Right ventricle myocardium superior (tissue), 1 donor: ENCODE measurements at places on chromosomes 3 and 15.

DNA sequence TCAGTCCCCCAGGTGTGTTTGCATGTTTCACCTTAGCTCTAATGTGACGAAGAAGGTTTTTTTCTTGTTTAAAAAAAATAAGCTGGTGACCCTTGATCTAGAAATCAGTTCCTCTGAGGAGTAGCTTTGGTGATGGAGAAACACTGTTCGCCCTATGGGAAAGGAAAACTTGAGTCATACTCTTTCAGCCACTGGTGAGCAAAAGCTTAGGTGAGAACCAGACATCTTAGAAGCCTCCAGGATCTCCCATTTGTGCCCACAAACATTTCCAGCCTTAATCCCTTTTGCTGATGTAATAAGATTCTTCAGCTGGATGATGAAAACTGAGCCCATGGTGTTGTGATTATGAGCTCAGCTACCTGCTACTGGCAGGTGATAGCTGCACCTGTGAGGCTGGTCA lies 37.8 kb downstream of the SLC27A2 start:
- no peak for DNase-seq

DNA sequence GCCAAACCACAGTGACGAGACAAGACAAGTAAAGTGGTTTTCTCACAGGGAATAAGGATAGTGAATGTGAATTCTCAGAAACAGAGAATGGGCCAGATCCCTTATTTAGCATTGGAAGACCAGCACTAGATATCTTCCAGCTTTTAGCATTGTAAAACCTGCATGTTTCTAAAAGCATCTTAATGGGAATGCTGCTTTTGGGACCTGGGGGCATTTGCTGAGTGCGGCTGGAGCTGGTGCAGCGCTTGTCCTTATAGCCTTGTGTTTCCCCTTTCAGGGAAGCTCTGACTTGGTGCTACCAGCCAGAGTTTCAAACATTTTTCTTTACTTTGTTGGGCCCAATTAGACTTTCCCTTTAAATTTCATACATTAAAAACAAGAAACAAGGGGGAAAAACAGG lies 52.9 kb downstream of the CLSTN2 start:
- DNase-seq = no peak

DNA sequence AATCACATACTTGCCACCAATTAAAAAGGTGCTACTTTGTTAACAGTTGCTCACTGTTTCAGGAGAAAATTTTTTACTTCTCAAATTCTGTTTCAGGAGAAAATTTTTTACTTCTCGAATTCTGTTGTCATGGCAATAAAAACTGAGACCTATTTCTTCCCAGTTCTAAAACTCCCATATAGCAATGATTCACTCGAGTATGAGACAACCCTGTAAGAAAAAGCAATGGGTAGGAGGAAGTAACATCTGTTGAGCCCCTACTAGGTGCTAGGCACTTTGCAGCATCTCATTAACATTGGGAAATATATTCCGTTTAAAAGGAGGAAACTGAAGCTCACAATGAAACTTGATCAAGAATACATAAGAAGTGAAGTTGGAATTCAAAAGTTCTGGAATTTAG lies 35.1 kb upstream of the IGSF11 start:
- no peak for DNase-seq

- DNase-seq = no peak
Observed at GRCh38 chr3:114745322-114746240, 401.5 kb downstream of the ZBTB20 start.

- DNase-seq = no peak
Observed at GRCh38 chr3:147620906-147621305, 211.7 kb downstream of the ZIC1 start.

GRCh38 chr3:46200790-46201189 lies 7.3 kb downstream of the CCR1 start:
- no peak for DNase-seq

DNA sequence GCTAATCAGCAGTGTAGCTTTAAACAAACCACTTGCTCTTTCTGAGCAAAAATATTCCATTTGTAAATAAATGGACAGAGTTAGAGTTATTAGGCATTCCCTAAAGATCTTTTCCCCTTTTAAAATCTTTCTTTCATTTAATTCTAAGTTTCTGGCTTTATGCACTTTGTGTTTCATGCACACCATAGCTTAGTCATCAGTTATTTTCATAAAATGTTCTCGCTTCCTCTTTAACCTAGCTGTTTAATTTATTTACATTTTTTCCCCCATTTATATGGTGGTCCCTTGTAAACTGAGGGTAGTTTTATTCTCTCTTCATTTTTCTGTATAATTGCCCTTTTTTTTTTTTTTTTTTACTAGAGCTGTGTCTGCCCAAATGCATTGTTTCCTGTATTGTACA lies 315.0 kb upstream of the LRRFIP2 start:
- no peak for DNase-seq
